Activated CD8-positive, alpha-beta memory T cell treated with anti-CD3 and anti-CD28 coated beads, Interleukin-2, amount 10 ng/mL, durations not matched to agents 7 days and 5 days (primary cell): ENCODE measurements at places on chromosomes 12 and 14. TPM values are rescaled to one million over a fixed set of nuclear protein-coding genes. Genes with fewer than 3 reads are reported as not detected.

DNA sequence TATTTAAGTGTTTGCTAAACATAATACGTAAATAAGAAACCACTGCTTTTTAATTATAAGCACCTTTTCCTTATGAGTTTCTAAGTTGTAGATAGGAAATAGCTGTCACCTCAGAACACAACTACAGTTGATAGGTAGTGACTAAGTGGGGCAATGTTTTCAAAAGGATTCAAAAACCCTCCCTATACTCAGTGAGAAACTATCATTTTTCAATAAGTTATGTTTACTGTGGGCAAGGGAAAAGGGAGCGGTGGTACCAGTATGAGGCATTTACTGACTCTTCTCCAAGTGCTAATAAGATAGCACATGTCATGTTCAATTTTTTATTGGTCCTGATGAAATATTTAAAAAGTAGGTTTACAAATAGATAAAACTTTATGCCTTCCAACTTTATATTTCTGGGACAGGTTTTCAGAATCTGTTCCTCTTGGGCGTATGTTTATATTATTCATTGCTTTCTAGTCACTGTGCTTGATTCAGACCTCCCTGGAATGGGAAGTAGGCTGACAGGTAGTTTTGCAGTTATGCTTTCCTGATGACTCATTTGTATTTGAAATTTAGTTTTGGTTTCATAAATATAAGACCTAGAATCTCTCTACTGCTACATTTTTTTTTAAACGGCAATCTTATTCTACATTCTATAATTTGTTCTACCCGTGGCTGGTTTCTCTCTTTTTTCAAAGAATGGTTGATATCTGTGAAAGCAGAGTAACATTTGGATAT lies 153.1 kb downstream of the TMEM117 start:
- DNase-seq: no peak

DNA sequence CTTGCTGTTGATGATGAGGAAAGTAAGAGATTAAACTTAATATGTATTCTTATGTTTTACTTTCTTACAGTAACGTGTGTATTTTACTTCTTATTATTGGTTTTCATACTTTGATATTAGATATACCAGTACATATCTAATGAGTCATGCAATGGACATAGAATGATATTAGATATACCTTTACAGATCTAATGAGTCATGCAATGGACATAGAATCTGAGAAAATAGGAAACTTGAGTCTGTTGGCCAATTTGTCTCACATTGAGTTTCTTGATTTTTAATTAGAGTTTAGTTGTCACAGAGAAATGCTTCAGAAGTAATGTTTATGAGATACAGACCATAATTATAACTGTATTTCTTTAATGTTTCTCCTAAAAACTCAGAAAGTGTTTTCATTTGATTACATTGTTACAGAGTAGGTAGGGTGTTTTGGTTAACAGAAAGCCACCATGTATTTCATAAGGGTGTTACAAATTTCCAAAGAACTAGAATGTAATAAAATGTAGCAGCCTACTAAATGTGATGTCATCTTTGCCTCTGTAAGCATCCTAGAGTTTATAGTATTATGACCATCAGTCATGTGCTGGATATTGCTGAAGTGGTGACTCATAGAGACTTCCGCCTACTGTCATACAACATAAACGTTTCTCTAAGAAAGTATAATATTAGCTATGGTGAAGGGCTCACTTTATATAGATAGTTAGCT lies 3.0 kb downstream of the GAS2L3 start:
- no peak for DNase-seq

Gene NTS
- total RNA-seq: not detected

Gene TAS2R20
- total RNA-seq: 2.0 TPM
